ENCODE measurements at places on chromosomes 5 and 9. TPM values are rescaled to one million over a fixed set of nuclear protein-coding genes. Genes with fewer than 3 reads are reported as not detected.

FOXD4 gene
- total RNA-seq = 0.35 TPM

- H3K4me3 ChIP-seq = no peak overlapping the region
- DNase-seq = no peak
- no peaks in the 10 kb centered on the region for H3K36me3 ChIP-seq
Observed at GRCh38 chr5:178330791-178331404, 98.3 kb upstream of the PHYKPL start.

- no peaks in the 10 kb centered on the region for H3K27me3 ChIP-seq
- no peak for DNase-seq
- H3K4me3 ChIP-seq = no peak overlapping the region
- H3K36me3 ChIP-seq = no peaks in the 10 kb centered on the region
Observed at GRCh38 chr9:26170190-26170589, 491.9 kb upstream of the TUSC1 start.

- no peaks in the 10 kb centered on the region for H3K4me1 ChIP-seq
- H3K27me3 ChIP-seq = no peaks in the 10 kb centered on the region
- DNase-seq = no peak
Observed at GRCh38 chr5:147417135-147417813, 92.6 kb downstream of the DPYSL3 start.

All from CD4-positive, alpha-beta memory T cell (primary cell).